ENCODE measurements at places on chromosomes 13 and 19. TPM values are rescaled to one million over a fixed set of nuclear protein-coding genes. Genes with fewer than 3 reads are reported as not detected.

GRCh38 chr19:55689411-55690108, 14.5 kb downstream of the EPN1 start:
- no peaks in the 10 kb centered on the region for H3K4me1 ChIP-seq
- peaks cover 20% of the 10 kb centered on the region for H3K36me3 ChIP-seq

The ZNF66 gene
- not detected for total RNA-seq

The LILRA1 gene
- not detected for total RNA-seq

GRCh38 chr13:87810920-87811344, 139.8 kb downstream of the SLITRK5 start:
- H3K27me3 ChIP-seq, result no peaks in the 10 kb centered on the region
- no peak for DNase-seq
- H3K4me3 ChIP-seq, result no peak overlapping the region
- H3K36me3 ChIP-seq, result no peaks in the 10 kb centered on the region
- no peak overlapping the region for H3K27ac ChIP-seq
